ENCODE measurements at places on chromosomes 1 and 21.

GRCh38 chr1:33143698-33144097, 38.1 kb downstream of the TRIM62 start:
- DNase-seq = no peak

- DNase-seq = no peak
Measured at GRCh38 chr1:156452907-156453306, 47.7 kb downstream of the MEF2D start.

DNA sequence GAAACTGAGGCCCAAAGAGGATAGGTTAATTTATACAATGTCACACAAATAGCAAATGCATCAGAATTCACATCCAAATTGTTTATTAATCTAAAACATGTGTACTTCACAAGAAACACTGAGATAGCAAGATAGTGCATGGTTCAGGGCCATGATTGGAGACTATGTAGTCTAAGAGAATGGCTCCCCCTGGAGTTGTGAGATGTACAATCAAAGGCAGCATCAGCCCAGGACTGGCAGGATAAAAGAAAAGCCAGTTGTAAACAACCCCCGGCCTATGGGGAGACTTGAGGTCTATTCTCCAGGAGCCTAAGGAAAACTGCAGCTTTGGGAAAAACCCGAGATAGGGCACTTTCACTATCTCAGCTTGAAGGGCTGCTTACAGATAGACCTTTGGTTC, 511.0 kb downstream of the OMA1 start:
- no peak for DNase-seq

DNA sequence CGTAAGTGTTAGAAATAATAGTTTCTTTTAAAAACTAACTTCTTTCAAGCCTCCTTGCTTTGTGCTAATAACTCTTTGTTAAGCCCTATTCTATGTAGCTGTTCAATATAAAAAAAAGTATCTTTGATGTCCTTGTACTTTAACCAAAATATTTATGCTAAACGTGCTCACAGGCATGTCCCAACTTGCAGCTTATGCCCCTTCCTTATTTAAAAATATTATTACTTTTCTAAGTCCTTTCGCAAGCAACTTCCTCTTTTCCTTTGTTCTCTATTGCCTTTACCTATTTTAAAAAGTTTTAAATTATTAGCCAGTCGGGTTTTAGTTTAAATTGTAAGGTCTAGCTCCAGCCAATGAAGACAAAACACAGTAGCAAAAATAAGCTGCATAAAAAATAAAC, 43.4 kb upstream of the NBPF3 start:
- no peak for DNase-seq

- DNase-seq = no peak
Measured at GRCh38 chr1:48810740-48811139, 34.0 kb upstream of the BEND5 start.

GRCh38 chr1:25186161-25187007, 45.9 kb downstream of the SYF2 start:
- no peak for DNase-seq

DNA sequence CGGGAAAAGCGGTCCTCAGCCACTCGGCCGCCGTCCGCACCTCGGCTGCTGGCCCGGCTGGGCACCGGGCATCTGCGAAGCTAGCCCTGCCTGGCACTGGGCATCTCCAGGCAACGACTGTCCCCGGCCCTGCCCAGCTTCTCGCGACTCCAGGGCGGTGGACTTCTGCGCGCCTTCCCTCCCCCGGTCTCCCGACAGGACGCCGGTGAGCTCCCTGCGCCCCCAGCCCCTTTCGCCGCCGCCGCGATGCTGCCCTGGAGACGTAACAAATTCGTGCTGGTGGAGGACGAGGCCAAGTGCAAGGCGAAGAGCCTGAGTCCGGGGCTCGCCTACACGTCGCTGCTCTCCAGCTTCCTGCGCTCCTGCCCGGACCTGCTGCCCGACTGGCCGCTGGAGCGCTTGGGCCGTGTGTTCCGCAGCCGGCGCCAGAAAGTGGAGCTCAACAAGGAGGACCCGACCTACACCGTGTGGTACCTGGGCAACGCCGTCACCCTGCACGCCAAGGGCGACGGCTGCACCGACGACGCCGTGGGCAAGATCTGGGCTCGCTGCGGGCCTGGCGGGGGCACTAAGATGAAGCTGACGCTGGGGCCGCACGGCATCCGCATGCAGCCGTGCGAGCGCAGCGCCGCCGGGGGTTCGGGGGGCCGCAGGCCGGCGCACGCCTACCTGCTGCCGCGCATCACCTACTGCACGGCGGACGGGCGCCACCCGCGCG, 514 bp downstream of the FAM43B start:
- DNase-seq = no peak

DNA sequence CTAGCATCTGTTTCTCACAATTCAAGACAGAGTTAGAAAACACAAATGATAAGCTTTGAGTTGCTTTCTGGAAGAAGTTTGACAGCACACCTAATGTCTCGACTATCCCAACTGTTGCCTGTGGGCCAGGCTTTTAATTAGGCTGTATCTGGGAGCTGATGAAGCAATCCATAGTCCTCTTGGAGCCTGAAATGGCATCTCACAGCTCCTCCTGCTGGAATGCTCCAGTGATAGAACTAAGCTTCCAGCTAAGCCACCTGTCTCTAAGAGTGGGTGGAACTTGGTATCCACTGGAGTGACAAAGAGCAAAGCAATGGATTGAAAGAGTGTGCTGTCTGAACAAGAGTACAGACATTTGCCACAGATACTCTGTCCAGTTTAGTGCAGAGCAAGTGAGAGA, 605.3 kb upstream of the NR5A2 start:
- no peak for DNase-seq

DNA sequence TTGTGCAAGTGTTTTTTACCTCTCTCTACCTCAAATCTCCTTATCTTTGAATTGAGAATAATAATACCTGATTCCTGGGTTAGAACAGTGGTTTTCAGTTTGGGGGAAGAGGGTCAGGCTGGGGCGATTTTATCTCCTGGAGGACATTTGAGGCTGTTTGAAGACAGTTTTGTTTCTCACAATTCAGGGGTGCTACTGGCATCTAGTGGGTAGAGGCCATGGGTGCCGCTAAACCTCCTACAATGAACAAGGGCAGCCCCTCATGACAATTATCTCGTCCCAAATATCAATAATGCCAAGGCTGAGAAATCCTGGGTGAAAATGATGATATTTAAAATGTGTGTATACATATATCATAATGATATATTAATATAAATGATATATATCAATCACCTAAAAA, 139.1 kb upstream of the USH2A start:
- DNase-seq = no peak

DNA sequence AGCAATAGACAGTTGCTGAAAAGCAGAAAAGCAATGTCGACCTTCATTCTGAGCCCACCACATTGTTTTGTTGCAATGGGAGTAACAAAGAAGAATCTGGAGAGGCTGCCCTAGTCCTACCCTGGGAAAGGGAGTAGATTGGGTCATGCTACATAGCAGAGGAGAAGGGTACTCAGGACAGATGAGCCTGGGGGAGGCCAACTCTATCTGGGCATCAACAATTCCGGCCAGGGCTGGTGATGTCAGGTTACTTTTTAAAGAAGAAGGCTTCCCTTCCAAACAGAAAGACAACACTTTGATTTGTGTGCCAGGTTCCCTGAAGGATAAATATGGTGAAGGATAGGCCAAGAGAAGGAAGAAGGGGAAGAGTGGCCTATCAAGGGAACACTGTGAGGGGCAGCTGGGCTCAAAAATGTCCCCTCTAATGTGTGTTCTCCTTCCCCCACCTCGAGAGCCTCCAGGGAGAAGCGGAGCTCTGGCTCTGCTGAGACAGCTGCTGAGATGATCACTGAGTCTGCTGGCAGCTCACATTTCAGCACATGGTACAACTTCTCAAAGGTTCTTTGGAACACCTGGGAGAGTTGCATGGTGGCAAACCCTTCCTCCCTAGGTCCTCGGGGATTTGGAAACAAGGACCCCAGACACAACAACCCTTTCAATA, 3.2 kb upstream of the ADIPOR1 start:
- DNase-seq = no peak

GRCh38 chr21:43918385-43918947, 53.4 kb downstream of the AGPAT3 start:
- no peak for DNase-seq

DNA sequence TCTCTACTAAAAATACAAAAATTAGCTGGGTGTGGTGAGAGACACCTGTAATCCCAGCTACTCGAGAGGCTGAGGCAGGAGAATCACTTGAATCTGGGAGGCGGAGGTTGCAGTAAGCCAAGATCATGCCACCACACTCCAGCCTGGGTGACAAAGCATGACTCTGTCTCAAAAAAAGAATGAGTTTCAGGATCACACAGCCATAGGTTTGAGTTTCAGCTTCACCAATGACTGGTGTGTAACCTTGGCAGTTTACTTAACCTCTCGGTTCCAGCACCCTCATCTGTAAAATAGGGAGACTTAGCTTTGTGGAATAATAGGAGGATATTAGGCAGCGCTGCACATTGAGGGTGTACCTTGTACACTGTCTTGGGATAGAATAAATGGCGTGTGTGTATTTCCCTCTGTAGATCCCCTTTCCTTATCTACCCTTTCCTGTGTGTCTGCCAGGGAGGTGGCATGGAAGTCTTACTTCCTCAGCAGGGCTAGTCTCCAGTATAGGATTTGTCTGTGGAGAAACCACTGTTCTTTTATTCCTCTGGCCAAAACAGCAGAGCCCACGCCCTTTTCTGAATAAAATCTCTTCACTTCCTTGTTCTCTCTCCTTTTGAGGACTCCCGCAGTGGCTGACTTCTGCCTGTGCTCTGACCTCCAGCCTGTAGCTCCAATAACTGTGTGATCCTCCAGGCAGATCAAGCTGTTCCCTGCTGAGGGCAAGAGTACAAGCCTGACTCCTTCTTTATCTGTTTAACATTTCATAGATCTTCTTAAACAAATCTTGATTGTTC, 90.4 kb downstream of the HHAT start:
- DNase-seq = no peak

DNA sequence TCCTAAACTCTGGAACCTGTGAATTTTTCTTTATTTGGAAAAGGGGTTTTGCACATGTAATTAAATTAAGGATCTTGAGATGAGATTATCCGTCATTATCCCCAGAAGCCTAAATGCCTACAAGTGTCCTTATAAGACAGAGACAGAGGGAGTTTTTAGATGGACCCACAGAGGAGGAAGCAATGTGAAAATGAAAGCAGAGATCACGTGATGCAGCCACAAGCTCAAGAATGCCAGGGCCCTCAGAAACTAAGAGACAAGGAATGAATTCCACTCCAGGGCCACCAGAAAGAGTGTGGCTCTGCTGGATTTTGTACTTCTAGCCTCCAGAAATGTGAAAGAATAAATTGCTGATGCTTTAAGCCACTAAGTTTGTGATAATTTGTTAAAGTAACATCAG, 183.6 kb upstream of the UBE2U start:
- no peak for DNase-seq

DNA sequence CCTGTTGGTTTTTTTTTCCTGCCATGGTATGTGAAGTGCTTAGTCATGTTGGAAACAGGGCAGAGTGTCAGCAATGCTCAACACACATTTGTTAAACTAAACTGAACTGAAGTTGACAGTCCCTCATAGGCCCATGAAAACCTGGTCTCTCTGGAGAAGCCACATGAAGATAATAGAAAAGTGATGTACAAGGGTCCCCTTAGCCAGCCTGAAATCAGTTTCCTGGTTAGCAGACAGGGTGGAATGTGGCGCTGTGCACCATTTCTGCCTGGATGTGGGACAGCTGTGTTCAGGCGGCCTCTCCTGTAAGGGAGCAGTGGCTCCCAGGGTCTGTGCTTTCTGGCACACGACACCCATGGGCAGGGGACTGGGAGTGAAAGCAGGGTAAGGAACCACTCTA, 9.9 kb upstream of the CHI3L1 start:
- no peak for DNase-seq

GRCh38 chr1:10979483-10979920, 33.0 kb upstream of the TARDBP start:
- no peak for DNase-seq

DNA sequence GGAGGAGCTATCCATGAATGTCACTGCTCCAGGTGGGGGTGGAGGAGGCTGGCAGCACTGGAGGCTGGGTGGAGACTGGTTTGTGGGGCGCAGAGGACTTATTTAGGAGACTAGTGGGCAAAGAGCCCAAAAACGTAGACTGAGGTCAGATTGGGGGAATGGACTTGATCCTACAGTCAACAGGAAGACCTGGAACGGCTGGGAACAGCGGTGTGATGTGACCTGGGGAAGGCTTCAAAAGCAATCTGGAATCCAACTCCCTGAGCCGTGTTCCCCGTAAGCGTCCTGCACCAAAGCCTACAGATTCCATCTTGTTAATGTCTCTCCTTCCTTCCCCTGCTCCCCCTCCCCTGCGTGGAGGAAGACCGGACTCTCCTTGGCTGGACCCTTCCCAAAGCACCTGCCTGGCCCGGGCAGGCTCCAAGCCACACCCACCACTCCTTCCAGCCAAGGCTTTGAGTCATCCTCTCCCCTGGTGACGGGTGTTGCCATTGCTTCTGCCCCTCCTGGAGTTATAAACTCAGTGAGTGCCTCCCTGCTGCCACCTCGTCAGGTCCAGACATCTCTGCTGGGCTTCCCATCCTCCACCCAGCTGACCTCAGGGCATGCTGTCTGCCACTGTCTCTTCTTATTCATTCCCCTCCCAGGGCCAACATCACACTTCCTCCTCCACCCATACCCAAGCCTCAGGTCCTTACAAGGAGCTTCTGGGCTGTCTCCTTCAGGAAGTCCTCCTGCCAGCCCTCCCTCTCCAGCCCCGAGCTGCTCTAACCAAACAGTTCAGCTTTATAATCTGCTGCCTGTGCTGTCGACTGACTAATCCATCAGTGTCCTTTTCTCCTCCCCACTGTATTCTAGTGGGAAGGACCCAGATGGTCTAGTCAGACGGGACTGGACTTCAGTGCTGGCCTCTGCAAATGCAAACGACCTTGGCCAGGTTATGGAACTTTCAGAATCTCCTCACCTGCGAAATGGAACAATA, 1.6 kb upstream of the CLSTN1 start:
- peak; percentile 75 for DNase-seq

Measured in epithelial cell of proximal tubule (primary cell).